ENCODE measurements at places on chromosomes 13 and 19.

DNA sequence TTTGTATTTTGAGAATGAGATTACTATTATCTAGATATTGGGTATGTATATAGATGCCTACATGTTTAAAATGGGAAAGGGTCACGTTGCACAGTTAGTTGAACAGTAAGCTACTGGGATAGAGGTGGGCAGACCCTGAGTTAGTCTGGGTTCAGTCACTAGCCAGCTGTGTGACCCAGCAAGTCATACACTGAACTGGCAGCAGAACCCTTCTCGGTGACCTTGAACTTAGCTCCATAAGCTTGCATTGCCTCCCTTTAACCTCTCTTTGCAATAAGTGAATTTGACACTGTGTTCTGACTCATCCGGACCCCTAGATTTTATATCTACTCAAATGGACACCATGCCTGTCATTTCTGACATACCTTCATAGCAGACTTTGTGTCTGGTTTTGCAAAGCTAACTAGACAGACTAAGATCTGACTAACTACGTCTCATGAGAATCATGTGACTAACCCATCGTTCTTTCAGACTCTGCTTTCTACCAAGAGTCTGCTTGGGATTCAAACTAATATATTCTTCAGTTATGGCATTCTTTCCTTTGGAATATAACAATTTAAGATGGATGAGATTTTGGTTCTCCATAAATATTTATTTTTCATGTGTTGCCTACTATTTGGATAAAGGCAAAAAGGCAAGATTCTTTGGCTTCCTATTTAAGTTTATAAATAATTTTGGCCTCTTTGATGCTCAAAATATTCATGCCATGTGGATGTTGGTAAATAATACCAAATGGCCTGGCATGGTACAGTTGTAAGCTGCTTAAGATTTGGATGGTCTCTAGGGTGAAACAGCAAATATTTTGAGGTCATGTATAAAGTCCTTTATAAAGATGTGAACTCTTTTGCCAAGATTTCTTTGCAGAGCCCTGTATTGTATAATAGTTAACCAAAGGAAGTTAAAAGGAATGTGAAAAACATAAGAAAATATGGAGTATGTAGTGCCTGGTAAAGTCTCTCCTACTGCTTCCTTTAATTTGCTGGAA, 159.3 kb downstream of the ITGBL1 start:
- no peak for DNase-seq

DNA sequence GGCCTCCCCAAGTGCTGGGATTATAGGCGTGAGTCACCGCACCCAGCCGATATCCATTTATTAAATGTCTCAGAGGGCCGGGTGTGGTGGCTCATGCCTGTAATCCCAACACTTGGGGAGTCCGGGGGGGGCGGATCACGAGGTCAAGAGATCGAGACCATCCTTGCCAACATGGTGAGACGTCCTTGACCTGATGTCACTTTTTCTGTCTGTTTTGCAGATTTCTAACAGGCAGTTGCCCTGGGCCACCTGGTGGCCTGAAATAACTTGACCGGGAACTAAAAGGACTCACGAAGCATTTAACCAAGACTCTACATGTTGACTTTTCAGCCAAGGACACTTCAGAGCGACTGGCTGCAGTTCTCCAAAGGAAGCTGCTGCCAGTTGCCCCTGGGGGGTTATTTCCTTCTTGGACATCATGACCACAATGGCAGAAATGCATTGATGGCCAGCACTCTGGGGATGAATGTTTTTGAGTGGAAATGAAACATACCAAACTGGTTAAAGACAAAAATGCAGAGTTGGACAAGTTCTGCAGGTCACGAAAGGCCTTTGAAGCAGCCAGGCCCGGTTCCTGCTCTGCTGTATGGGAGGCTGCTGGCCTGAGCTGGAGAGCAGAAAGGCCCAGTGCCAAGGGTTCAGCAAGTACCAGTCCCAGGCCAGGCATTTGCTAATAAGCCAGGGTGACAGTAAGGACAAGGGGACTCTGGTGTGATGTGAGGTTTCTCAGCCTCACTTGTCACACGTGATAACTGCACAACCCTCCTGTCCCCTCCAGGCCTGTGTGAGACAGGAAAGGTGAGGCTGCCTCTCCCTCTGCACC, 8.3 kb downstream of the ZNF837 start:
- no peak for DNase-seq

GRCh38 chr13:32378012-32378411, 49.9 kb downstream of the N4BP2L1 start:
- no peak for DNase-seq

GRCh38 chr13:98685146-98685545, 67.3 kb downstream of the SLC15A1 start:
- DNase-seq: no peak

GRCh38 chr13:39656325-39656677, 839 bp downstream of the COG6 start:
- no peak for DNase-seq

GRCh38 chr13:112333756-112334543, 42.2 kb upstream of the SPACA7 start:
- DNase-seq: no peak

DNA sequence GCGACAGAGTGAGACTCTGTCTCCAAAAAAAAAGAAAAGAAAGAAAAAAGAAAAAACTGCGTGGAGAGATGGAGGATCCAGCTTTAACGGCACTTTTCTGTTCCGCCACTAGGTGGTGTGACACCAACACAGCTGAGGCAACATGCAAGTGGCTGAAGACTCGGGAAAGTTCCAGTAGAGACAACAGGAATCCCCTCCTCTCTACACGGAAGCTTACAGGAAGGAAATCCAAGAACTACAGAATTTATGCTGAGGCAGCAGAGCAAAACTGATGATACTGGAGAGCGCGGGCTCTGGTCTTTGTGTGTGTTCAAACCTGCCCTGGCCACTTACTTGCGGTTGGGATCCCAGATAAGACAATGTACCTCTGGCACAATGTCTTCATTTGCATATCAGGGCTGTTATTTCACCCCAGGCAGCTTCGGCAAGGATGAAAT, 9.9 kb downstream of the RANBP3 start:
- DNase-seq: no peak

GRCh38 chr19:57263244-57263741, 17.0 kb upstream of the ZNF460 start:
- DNase-seq: no peak

GRCh38 chr19:10881403-10882107, 10.2 kb downstream of the CARM1 start:
- DNase-seq: no peak

DNA sequence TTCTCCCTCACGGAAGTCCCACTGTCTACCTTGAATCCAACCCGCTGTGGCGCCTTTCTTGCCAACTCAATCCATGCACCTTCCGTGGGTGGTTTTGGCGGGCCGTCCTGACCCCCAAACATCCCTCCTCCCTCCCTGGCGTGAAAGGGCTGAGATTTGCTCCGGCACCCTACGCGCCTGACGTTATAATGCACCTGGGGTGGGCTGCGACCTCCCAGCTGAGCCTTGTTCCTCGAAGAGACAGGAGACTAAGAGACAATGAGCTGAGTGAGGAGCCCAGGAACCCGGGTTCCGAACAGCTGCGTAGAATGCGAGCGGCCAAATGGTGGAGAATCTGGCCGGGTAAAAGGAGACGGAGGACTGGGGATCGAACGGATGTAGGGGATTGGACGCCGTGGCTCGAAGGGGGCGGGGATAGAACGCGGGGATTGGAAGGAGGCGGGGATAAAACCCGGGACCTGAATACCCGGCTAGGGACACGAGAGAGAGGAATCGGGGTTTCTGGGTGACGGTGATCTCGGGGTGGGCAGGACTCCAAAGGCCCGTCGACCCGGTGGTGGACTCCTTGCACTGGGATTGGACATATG, at the start of gene CPT1C:
TSS of gene CPT1C (plus strand) at position 461 of the 587 bp plus-strand sequence. CDS start 1,137 bp downstream, outside the sequence.
- DNase-seq: no peak

GRCh38 chr19:54707962-54708361, 16.3 kb upstream of the KIR3DL3 start:
- no peak for DNase-seq

DNA sequence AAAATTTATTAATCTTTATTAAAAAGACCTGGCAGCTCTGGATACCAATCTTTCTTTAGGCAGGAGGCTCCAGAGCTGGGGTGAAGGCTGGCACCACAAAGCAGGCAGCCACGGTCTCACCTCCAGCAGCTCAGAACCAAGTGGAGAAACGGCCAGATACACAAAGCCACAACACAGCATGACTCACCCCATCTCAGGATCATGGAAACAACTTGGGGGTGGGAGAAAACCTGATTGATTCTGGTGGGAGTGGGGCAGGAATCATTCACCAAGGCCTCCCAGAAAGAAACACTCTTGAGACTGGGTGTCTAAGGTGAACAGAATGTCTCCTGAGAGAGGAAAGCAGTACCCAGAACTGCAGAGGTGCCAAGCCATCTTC, 64.2 kb downstream of the CRYL1 start:
- DNase-seq: no peak

DNA sequence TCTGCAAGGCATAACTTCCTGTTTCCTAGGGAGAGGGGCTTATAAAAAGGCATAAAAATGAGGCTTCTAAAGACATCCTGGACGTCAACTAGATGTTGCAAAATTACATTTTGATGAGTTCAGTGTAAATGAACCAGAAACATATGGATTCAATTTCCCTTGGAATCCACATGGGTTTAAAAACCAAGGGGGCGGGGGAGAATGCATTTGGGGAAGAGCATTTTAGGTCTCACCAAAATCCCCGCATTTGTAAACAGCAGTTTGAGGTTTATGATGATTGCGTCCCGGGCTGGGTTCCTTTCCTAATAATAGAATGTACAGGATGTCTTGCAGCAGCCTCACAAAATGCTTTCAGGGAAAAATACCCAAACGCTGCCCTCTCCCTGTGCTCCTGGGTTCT, 407.8 kb downstream of the ZNF536 start:
- DNase-seq: no peak

DNA sequence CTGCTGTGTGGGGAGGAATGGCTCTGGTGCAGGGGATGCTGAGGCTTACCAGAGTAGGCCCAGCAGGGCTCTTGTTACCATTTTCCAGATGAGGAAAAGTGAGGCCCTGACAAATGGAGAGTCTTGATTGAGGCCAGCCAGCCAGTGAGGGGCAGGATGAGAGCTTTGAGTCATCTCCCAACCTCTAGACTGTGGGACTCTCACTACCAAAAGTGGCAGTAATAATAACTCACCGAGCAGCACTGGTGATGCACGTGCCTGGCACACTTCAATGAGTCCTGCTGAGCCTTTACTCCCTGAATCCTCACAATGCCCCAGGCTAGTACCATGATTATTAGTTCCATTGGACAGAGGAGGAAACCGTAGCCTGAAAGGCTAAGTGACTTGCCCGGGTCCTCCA, 7.8 kb downstream of the CIC start:
- DNase-seq: no peak

- DNase-seq: no peak
Measured at GRCh38 chr13:31437975-31438374, 238.2 kb downstream of the B3GLCT start.

GRCh38 chr13:101434486-101434885, 18.0 kb upstream of the ITGBL1 start:
- no peak for DNase-seq

DNA sequence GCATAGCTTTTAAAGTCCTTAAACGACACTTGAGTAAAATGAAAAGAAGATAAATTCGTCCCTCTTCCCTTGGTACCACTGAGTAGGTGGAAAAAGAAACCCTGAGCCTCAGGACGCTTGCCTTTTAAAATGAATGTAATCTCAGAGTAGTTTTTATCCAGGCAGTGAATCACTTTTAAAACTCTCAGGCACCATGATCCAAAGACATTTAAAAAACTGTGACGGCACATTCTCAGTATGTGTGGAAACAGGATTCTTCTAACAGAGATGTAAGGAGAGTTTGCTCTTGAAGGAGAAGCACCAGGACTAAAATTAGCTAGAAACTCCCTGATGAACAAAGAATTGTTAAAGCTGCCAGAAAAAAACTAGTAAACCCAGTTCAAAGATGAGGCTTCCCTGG, 105.7 kb upstream of the SLC15A1 start:
- no peak for DNase-seq

DNA sequence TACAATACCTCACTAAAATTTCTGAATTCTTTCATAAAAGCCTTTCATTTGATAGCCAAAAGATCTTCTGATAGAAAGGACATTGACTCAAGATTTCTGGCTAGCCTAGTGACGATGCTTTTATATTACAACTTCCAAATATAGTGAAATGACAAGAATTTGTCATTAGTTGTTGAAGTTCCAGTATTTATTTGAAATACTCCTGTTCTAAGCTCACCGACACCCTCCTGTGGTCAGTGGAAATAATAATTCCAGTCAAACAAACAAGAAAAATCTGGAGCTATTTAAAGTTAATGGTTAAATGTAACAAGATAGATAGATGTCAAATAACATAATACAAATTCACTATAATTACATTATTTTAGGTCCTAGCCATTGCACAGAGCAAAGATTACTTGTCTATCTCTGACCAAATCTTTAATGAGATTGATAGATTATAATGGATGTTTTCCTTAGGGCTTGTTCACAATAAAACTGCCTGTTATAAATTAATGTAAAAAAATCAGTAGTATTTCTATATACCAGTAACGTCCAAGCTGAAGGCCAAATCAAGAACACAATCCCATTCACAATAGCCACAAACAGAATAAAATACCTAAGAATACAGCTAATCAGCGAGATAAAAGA, 195.5 kb downstream of the RGCC start:
- no peak for DNase-seq

- no peak for DNase-seq
Measured at GRCh38 chr13:76800943-76801342, 85.3 kb downstream of the KCTD12 start.

GRCh38 chr13:32007494-32007893, 24.1 kb upstream of the FRY start:
- no peak for DNase-seq

DNA sequence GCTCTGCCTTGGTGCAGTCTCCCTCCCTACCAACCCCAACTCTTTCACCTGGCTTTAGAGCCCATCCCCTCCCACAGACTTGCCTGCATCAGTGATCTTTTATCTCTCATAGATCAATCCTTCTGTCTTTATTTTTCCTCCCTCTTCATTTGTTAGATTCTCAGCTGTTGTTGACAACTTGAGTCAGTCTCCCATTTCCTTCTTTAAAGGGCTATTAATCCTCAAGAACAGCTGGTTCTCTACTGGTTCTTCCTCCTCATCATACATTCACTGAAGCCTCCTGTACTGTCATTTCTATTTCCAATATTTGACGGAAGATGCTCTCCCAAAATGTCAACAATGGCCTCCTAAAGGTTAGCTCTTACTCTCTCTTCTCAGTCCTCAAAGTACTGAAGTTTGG, 408.2 kb downstream of the TBC1D4 start:
- no peak for DNase-seq

DNA sequence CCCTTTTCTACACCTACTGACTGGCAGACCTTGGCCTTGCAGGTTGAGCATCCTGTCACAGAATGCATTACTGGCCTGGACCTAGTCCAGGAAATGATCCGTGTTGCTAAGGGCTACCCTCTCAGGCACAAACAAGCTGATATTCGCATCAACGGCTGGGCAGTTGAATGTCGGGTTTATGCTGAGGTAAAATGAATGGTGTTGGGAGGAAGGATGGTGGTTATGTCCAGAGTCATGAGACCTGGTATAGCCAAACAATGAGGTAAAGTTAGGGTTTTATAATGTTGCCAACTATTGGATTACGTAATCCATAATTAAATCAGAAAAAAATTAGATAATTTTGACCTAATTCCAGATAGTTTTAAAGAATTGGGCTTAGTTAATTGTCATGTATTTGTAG, 212.5 kb downstream of the PCCA start:
- DNase-seq: no peak

Data from activated CD8-positive, alpha-beta memory T cell treated with anti-CD3 and anti-CD28 coated beads for 48 hours (primary cell).